ENCODE measurements at places on chromosomes 4 and X.

GRCh38 chr4:93994175-93994994 lies 165.8 kb downstream of the ATOH1 start:
- no peak for DNase-seq

GRCh38 chr4:18816228-18816895 lies 794.8 kb upstream of the LCORL start:
- DNase-seq: no peak

- no peak for DNase-seq
Observed at GRCh38 chrX:67731061-67731460, 187.2 kb downstream of the AR start.

DNA sequence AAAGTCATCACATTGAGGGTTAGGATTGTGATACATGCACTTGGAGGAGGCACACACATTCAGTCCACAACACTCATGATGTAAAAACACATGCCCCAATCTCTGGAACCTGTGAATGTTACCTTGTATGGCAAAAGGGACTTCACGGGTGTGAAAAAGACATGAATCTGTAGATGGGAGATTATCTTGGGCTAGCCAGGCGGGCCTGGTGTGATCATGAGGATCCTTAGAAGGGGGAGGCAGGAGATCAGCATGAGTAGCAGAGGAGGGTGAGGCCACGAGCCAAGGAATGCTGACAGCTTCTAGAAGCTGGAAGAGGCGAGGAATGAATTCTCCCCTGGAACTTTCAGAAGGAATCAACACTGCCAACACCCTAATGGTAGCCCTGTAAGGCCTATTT lies 77.5 kb upstream of the ENPP6 start:
- no peak for DNase-seq

- peak; percentile 46 for DNase-seq
Observed at GRCh38 chr4:68074397-68074796, 55.3 kb downstream of the TMPRSS11F start.

GRCh38 chr4:47668810-47669408 lies 169.0 kb downstream of the CORIN start:
- peak; percentile 82 for DNase-seq

GRCh38 chr4:73705056-73705432 lies 35.3 kb upstream of the CXCL8 start:
- peak; percentile 88 for DNase-seq

GRCh38 chrX:9566150-9566621 lies 101.3 kb downstream of the TBL1X start:
- peak; percentile 78 for DNase-seq

- no peak for DNase-seq
Observed at GRCh38 chr4:147102596-147102995, 156.9 kb upstream of the TTC29 start.

DNA sequence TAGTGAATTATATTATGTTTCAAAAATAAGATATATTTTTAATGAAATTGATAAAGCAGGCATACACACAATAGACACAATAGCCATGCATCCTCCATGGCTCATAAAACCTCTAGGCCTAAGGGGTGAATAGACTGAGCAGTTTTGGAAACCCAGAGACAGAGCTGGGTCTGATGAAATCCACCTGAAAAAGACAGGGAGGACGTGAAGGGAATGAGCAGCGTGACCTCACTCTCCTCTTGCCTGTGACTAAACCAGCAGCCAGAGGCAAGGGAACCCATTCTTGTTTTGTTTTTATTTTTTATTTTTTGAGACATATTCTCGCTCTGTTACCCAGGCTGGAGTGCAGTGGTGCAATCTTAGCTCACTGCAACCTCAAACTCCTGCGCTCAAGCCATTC lies 424.4 kb upstream of the FAM241A start:
- DNase-seq: no peak

DNA sequence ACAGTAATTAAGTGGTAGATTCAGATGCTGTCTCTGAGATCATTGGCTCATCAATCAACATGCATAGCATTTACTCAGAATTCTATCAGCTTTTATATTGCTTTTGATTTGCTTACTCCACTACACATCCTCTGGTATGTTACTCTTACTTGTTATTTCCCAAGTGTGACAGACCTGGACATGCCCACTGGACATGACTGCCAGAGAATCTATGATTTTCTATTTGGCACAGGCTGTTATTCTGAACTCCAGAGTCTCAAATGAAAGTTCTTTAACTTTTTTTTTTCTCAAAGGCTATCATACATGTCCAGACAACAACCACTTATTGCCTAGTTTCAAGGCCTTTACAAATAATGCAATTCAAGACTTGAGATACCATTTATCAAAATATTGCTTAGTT lies 116.1 kb upstream of the ARHGAP24 start:
- no peak for DNase-seq

DNA sequence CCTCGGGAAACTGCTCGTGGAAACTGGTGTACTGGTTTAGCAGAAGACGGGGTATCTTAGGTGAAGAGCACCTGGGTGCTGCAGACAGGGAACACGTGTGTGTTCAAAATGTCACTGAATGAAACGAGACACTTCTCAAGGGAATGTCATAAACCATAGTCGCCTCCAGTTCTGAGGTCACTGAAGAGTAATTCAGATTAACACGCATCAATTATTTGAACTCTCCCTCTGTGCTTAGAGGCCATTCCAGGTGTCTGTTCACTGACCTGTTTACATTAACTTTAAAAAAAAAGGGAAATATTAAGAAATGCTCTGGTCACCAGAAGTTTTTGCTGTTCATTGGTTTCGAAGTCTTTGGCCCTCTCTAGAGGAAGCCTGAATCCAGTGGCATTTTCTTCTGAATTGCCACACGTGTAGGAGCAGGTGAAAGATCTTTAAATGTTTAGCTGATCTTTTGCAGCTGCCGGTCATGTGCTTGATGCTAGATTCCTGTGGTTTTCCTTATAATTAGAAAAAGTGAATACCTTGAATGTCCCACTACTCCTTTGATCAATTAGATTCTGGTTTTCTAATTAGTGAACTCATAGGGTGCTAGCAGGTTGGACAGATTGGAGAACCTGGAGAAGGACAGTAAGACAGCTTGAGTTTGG lies 330.5 kb downstream of the ARHGAP10 start:
- DNase-seq: peak; percentile 26

GRCh38 chrX:72576141-72576894 lies 3.7 kb upstream of the HDAC8 start:
- peak; percentile 59 for DNase-seq

GRCh38 chr4:9989918-9990635 lies 31.2 kb downstream of the SLC2A9 start:
- DNase-seq: no peak

GRCh38 chrX:13876652-13877051 lies 59.8 kb upstream of the GPM6B start:
- DNase-seq: peak; percentile 63

DNA sequence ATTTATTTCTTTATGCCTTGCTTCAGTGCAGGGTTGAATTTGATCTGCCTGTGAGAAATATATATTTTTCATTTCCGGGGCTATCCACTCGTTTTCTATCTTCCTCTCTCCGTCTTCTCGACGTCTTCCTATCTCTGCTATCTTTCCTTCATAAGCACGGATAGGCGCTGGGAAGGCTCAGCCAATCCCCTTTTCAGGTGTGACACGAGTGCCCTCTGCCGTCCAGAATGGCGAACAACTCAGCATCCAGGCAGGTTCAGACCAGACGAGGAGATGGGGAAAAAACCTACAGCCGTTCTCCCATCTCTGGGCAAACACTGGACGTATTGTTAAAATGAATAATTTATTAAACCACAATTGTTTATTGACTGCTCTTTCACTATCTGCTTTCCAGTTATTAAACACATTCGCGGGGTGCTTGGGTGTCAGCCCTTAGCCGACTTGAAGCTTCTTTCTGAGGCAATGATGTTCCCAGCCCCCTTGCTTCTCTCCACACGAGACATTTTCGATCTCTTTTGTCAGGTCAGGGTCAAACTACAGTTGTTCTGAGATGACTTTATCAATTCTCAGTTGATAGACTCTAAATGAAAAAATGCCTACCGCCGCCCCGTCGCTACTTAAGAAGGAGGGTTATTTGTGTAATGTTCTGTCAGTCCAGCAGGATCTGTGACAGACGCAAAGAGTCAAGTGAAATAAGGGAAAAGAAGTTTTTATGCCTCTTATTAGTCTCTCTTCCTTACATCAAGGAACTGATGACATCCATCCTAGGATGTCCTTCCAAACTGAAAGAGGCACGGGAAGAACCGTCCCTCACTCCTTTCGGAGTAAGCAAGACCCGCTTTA lies 96.3 kb upstream of the NOCT start:
- DNase-seq: peak; percentile 72

All from LHCN-M2 (cell line).